ENCODE measurements at places on chromosomes 1 and 21. TPM values are rescaled to one million over a fixed set of nuclear protein-coding genes. Genes with fewer than 3 reads are reported as not detected.

The FLG2 gene
- polyA plus RNA-seq: 0.06 TPM

The RIPK4 gene
- 0.15 TPM for polyA plus RNA-seq

The CD52 gene
- polyA plus RNA-seq: 1.3 TPM

The SCAMP3 gene
- 44.4 TPM for polyA plus RNA-seq

The DISP1 gene
- 7.1 TPM for polyA plus RNA-seq

The DEPDC1 gene
- polyA plus RNA-seq: 7.1 TPM

DNA sequence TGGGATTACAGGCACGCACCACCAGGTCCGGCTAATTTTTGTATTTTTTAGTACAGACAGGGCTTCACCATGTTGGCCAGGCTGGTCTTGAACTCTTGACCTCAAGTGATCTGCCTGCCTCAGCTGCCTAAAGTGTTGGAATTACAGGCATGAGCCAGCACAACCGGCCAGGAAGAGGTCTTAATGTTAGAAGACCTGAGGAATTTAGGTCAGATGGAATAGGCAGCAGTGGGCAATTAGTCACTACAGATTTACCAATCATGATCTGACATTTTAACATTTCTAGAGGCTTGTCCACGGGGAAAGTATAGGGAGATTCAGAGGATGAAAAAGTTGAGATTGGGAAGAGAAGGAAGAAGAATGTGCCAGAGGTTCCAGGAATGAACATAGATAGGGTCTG lies 8.9 kb upstream of the APP start:
- DNase-seq: no peak

DNA sequence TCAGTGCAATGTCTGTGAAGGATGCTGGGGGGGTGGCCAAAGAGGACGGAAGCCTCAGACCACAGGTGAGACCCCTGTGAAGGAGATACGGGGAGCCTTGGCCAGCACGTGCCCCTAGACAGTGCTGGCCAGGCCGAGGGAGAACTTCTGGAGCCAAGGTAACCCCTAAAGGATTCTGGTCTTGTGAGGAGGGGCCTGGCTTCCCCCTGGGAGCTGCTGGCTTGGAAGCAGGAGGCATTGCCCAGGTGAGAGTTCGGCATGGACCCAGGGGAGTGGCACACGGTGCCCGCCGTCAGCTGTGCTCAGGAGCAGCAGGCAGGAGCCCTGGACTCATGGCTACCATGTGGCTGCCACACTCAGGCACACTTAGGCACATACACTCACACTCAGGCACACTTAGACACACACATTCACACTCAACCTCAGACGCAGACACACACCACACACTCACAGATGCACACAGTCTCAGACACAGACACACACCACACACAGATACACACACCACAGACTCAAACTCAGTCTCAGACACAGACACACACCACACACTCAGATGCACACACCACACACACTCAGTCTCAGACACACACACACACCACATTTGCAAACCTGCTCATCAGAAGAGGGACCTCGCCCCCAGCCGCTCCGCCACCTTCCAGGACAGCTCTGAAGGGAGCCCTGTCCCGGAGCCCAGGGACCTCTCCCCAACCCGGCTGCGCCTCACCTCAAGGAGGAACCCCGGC lies 1.1 kb upstream of the COL6A2 start:
- no peak for DNase-seq

DNA sequence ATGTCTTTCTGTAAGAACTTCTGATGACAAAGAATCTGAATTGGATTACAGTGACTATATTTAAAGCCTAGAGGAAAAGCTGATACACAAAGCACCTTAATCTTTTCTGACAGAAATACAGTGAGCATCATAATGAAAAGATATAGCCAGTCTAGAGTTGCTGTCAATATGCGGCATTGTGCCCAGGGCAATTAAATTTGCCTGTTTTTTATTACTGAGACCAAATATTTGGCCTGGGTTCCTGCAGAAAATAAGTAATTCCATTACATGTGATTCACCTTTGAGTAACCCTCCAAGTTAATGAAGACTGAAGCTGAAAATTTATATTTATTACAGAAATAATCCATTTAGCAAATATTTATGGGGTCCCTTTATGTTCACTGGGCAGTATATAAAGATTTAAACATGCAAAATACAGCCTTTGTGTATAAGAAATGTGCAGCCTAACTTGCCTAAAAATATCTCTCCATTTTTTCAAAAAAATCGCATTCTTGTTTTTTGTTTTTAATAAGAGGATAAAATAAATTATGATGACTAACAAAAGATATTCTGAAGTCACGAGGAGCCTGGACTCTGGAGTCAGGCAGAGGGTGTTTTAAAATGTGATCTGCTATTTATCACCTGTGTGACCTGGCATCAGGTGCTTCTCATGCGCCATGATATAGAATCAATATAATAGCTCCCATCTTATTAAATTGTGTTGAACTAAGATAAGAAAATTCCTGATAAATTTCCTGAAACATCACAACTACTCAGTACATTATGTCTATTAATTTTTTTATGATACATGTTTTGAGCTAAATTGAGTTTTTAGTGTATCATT lies 83.6 kb downstream of the SGIP1 start:
- DNase-seq: no peak

GRCh38 chr1:18557621-18558465 lies 72.8 kb upstream of the PAX7 start:
- DNase-seq: no peak

- DNase-seq: no peak
Observed at GRCh38 chr1:227915564-227916553, 31.9 kb downstream of the WNT9A start.

- no peak for DNase-seq
Observed at GRCh38 chr1:214957330-214958137, 125.0 kb upstream of the KCNK2 start.

DNA sequence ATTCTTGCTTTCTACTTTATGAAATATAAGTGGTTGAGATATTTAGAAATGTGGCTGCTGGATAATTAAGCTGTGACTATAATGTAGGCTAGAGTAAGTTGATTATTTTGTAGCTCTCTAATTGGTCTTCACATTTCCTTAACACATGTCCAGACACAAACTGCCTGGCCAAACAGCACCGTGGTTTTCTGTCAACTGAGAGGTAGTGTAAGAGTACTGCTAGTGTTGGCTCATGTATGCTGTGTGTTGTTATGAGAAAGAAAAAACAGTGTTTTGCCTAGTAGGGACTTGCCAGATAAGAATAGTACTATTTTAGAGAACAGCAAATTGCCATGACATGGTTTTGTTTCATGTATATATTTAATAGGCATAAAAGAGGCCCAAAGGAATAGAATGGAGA lies 37.1 kb downstream of the TMED5 start:
- no peak for DNase-seq

GRCh38 chr1:230787471-230787870 lies 40.3 kb downstream of the CAPN9 start:
- DNase-seq: no peak

DNA sequence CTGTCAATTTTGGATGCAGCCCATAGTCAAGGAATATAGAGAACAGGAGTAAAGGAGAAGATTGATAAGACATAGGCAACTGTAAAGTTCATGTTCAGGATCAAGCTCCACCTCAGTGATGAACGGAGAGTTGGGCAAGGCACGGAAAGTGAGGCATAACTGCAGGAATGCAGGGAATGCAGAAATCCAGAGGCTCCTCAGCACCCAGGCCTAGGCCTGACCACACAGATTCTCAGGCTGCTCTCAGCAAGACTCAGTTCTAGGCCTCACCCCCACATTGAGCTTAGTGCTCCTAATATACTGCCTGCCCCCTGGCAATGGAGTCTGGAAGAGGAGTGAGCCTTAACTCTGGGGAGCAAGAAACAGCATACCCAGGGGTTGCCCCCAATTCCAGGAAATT lies 36.3 kb upstream of the S1PR1 start:
- no peak for DNase-seq

DNA sequence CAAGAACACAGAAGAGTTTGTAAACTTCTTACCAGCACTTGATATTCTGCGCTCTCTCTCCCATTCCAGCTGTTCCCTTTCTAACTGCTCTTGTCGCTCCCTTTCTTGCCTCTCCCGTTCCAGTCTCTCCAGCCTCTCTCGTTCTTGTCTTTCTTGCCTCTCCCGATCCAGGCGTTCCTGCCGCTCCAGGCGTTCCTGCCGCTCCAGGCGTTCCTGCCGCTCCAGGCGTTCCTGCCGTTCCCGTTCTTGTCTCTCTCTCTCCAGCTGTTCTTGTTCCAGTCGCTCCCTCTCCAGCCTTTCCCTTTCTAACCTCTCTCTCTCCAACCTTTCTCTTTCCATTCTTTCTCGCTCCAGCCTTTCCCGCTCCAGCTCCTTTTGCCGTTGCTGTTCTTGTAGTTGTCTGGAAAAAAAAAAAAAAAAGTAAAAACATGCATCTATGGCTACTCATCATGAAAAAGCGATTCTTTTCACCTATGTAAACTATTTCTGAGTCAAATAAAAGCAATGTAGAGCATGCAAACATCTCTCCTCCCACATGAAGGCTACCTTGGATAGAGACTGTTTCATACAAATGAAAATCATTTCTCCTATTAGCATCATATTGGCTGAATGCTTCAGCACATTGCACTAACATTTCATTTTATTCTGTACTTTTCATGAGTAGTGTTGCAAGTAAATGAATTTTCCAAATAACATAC lies 91.5 kb upstream of the LBR start:
- DNase-seq: no peak
